Activated CD4-positive, CD25-positive, alpha-beta regulatory T cell (primary cell): ENCODE measurements at places on chromosomes 13 and 19.

DNA sequence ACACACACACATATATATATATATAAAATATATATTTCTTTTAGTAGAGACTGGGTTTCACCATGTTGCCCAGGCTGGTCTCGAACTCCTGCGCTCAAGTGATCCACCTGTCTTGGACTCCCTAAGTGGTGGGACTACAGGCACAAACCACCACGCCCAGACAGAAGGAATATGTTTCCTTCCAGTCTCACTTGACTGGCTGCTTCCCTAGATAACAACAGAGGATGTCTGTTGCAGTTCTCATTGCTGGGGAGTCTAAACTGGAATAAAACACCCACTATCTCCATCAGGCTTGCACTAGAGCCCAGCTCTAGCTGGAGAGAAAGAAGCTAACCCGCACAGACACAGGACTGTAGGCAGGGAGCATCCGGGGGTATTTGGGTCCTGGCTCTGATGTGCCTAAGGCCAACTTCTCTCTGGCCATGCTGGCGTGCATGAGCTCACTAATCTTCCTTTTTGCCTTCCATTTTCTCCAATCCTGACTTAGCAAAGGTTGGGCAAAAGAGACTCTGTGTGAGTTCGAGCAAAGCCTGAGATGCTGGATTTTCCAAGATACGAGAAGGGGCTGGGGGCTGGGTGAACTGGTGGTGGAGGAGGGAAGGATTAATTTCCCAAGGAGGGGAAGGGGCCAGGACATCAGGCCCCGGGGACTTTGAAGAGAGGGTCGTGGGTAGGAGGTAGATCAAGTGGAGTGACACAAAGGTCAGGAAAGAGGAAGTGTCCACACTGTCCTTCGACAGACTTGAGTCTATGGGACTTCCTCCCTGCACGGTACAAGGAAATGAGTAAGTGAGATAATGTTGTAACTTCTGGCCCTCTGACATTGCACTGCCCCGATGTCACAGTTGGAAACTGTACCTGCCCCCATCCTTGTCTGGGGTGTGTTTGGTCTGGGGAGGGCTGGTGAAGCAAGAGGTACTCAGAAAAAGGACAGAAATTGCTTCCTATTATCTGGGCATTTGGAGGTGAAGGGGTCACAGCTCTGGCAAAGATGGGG is 22.5 kb upstream of the ALOX5AP start:
- no peak for DNase-seq

GRCh38 chr13:51978796-51979556 is 32.3 kb downstream of the ATP7B start:
- DNase-seq, result no peak

DNA sequence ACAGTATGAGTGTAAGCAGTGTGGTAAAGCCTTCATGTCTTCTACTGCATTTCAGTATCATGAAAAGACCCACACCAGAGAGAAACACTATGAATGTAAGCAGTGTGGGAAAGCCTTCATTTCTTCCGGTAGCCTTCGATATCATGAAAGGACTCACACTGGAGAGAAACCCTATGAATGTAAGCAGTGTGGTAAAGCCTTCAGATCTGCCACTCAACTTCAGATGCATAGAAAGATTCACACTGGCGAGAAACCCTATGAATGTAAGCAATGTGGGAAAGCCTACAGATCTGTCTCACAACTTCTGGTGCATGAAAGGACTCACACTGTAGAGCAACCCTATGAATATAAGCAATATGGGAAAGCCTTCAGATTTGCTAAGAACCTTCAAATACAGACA is 12.8 kb downstream of the ZNF844 start:
- no peak for DNase-seq

DNA sequence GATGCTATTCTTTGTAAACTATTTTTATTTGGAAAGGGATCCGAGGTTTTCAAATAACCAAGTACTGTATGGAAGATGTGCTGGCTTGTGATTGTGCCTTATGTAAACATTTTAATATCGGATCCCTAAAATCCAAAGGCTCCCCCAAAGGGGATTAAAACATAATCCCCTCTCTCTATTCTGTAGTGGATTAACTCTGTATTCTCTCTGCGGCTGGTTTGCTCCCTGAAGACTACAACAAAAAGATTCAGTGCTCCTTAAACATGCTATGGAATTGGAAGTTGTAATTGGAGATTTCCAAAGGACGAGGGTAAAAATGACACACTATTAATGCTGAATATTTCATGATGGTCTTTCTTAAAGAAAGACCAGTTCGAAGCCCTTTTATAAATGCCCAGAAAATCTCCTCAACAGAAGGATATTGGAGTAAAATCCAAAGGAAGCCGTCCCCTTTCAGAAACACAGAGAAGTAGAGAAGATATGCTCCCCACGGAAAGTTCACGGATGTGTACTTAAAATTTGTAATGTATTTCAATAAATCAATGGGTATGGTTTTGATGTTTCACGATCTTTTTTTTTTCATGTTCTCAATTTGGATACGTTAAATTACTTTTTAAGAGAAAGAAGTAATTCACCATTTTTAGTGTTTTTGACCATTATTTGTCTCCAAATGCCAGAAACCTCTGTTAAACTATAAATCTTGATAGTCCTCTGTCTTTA is 6.5 kb downstream of the MAB21L1 start:
- DNase-seq, result no peak

GRCh38 chr13:52980695-52981094 is 47.9 kb upstream of the OLFM4 start:
- DNase-seq, result no peak

DNA sequence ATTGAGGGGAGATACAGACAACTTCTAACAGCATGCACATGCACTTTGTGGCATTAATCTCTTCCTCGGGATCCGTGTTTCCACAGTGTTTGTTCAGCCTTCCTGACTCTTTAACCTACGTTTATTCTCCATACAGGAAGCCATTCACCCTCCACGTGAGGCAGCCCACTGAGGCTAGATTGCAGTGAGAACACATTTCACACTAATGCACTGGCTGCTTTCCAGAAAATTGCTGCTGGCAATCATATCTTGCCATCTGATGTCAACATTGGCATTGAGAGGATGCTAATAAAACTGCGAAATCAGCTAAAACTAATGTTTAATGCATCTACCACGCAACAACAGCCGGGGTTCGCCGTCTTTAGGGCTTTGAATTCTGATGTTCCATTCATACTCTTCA is 30.0 kb downstream of the DCLK1 start:
- no peak for DNase-seq

DNA sequence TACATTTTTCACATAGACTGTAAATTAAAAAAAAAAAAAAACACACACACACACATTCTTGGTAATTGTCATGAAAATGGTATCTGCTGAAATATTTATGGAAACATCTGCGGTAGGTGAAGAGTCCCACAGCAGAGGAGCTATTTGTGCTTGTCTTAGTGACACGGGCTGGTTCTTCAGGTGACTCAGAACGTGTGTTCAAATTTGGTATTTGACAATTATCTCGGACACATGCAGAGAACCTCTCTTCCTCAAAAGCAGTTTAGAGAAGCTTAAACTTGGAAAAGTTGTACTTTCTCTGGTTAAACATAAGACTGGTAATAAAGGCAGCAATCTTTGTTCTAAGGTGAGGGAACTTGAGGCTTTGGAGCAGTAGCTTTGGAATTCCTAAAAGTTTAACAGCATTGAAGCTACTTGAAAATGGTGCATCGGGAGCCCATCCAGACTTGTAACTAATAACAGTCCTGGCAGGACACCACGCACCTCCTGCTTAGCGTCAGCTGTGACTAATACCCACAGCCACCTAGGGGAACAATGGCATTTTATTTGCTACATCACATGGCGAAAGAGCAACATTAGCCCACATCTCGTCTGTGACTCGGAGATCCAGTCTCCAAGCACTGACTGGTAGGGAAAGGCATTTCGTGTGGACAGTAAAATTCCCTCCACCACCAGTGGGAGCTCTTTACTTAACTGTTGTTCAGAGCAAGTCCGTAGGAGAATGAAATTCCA is 1505.1 kb upstream of the SLC10A2 start:
- no peak for DNase-seq

- DNase-seq, result no peak
Observed at GRCh38 chr19:17981611-17982010, 14.7 kb downstream of the KCNN1 start.

- DNase-seq, result no peak
Observed at GRCh38 chr19:57106722-57107235, 13.0 kb upstream of the USP29 start.

DNA sequence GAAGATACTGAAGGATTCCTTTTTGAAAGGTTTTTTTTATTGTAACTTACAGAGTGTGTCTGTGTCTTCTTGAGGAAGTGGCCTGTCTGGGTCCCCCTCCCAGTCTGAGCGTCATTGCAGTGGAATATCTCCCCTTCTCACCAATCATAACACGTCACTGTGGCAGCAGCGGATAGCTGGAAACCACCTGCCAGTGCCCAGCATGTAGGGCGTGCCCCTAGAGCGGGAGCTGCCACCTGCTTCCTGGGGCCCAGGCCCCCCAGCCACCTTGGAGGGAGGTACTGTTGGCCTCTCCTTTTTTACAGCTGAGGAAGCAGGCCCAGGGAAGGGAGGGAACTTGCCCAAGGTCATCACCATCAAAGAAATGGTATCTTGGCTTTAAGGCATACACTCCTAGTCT is 4.6 kb upstream of the DNM2 start:
- DNase-seq, result no peak

- DNase-seq, result no peak
Observed at GRCh38 chr13:76466043-76466442, 420.2 kb downstream of the KCTD12 start.
